Activated effector memory CD4-positive, alpha-beta T cell treated with Interleukin-2 at 50 U/mL for 16 hours (primary cell): ENCODE measurements at places on chromosomes 3 and 15.

DNA sequence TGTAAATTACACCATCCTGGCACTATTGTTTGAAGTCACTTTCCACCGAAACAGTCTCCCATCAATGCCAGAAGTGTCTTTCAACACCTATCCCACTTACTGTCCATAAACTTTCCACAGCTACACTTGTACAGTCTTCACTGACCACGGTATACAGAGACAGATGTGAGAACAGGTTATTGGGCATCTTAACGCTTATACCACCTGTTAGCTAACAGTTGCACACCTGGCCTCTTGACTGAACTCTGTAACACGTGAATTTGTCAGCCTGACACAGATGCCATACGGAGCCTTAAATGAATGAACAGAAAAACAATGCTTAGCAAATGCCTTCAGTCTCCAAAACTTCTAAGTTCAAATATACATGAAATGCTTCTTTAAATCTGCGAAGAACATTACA is 440.5 kb downstream of the SHQ1 start:
- DNase-seq = no peak

GRCh38 chr3:33403756-33404155 is 36.4 kb downstream of the UBP1 start:
- DNase-seq = no peak

DNA sequence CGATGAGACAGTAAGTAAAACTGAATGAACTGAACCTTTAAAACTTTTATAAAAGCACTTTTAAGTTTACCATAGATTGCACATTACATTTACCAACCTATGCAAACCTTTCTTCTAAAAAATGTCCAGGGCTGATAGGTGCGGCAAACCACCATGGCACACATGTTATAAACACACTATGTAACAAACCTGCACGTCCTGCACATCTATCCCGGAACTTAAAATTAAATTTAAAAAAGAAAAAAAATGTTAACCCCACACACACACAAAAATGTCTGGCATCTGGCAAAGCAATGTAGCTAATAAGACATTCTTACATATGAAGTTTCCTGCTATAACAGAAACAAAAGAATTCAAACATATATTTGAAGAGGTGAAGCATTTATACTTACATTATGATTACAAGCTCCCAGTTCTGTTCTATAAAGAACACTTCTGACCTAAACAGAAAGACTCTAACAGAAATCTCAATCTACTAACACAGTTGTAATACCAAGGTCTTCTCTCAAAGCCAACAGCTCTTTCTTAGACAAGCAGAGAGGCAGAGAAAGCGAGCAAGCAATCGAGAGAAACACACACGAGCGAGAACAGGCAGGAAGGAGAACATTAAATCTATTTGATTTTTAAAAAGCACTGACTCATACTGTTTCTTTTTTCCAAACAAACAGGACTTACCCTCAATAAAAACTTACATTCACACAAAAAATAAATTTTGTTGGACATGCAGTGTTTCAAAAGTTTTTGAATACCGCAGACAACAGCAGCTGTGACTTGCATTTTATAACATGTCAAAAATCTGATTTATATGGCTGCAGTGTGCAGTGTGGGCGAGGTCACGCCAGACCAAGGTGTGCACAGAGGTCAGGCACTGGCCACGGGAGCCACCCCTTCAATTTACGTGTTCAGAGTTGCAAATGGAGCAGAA is at the start of gene NRG4:
Gene NRG4 (minus strand): TSS at position 798 of the 925 bp plus-strand sequence. CDS start 1,194 bp downstream, outside the sequence.
- no peak for DNase-seq

DNA sequence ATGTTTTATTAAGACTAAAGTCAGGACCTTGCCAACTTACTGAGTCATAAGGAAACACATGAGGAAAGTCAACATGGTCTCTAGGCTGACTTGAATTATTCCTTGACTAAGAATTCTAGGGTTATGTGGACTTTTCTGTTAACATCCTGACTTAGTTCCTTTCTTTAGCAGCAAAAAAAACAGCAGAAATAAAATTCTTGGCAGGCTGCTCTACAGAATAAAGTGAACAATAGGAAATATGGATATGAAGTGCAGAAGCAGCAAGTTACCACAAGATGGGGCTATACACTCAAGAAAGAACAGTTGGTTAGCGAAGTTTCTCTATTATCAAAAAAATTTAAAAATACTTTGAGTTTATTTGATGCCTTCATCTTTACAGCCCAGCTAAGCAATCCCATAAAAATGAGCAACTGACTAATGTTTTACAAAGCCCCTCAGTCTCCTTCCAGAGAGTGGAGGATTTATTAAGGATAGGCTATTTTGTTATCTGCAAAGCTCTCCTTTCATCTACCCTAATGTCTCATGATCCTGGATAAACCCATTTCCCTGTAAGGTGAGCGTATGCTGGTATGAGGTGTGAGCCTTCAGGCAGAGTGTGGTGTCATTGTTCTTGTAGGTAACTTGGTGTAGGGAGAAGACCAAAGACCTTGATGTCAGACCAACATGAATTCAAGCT is 23.1 kb upstream of the MCCC1 start:
- no peak for DNase-seq
